ENCODE measurements at places on chromosomes 1 and 21.

- DNase-seq, result no peak
Measured at GRCh38 chr1:233960386-233960785, 55.9 kb downstream of the SLC35F3 start.

- DNase-seq, result no peak
Measured at GRCh38 chr1:209652873-209653401, 712 bp upstream of the LAMB3 start.

- DNase-seq, result no peak
Measured at GRCh38 chr1:170200161-170200560, 54.4 kb downstream of the NTMT2 start.

GRCh38 chr1:46577671-46578070 is 26.2 kb upstream of the KNCN start:
- DNase-seq, result no peak

Measured in stimulated activated naive CD4-positive, alpha-beta T cell (primary cell).